Smooth muscle cell of trachea (primary cell): ENCODE measurements at places on chromosomes 1 and 21. TPM values are rescaled to one million over a fixed set of nuclear protein-coding genes. Genes with fewer than 3 reads are reported as not detected.

Gene ASPM
- total RNA-seq, result 2.0 and 60.8 TPM in 2 replicates

Gene SHISA4
- 15.3 and 37.4 TPM in 2 replicates for total RNA-seq

Gene AMY1C
- total RNA-seq, result not detected in 2 replicates

Gene CTSS
- 2.3 and 6.1 TPM in 2 replicates for total RNA-seq

Gene CELA2A
- total RNA-seq, result not detected in 2 replicates

Gene SPRR2A
- total RNA-seq, result not detected in 2 replicates

Gene CCDC30
- total RNA-seq, result 0.99 and 2.3 TPM in 2 replicates
